Adrenal gland (tissue), 19 donors: ENCODE measurements at places on chromosomes 12 and 14. TPM values are rescaled to one million over a fixed set of nuclear protein-coding genes. Genes with fewer than 3 reads are reported as not detected.

DNA sequence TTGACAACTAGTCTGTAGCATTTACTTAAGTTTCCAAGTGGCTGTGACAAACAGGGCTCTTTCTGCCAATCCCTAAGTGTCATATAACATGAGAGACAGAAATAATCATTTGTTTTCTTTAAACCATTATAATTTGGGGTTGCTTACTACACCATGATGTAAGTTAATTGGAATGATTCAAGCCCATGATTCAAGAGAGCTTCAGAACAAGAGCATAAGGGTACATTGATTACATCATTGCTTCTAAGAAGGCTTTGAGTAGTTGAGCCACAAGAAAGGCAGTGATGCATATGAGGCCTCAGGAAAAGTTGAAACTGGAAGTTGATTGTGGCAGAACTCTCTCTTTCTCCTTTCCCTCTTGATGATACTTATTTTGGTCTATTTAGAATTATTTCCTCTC, 444.0 kb downstream of the CCER1 start:
- H3K4me3 ChIP-seq = no peak overlapping the region
- no peaks in the 10 kb centered on the region for H3K27me3 ChIP-seq
- no peaks in the 10 kb centered on the region for H3K4me1 ChIP-seq

- DNase-seq = no peak
- no peak overlapping the region for H3K4me3 ChIP-seq
- H3K36me3 ChIP-seq = no peaks in the 10 kb centered on the region
- no peak overlapping the region for H3K27ac ChIP-seq
- H3K27me3 ChIP-seq = no peaks in the 10 kb centered on the region
- H3K4me1 ChIP-seq = peaks cover 11% of the 10 kb centered on the region
Observed at GRCh38 chr14:37195327-37195726, 2.4 kb upstream of the MIPOL1 start.

DNA sequence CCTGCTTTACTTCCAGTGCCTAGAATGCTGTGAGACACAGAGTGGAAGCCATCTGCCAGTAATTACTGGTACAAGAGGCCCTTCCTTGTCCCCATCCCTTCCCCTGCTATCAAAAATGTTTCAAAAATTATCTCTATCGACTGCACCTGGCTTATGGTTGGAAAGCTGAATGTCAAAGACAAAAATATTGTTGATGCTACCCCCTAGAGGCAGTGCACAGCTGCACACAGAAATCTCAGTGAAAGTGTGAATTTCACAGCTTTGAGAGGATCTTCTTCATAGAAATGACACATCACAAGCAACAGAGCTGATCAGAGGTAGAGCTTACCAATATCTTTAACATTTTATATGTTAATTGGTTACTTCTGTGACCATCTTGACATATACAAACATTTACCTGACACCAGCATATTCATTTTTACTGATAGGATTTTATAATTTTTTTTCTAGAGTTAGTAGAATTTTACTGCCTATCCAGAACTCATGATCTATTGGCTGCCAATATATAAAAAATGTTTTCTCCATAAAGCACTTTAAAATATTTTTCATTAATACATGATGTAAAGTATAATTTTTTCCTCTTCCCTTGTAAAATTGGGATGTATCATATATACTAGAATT, 138.0 kb downstream of the AACS start:
- H3K27ac ChIP-seq = no peak overlapping the region
- H3K4me1 ChIP-seq = no peaks in the 10 kb centered on the region
- no peak for DNase-seq
- H3K4me3 ChIP-seq = no peak overlapping the region
- no peaks in the 10 kb centered on the region for H3K36me3 ChIP-seq

DNA sequence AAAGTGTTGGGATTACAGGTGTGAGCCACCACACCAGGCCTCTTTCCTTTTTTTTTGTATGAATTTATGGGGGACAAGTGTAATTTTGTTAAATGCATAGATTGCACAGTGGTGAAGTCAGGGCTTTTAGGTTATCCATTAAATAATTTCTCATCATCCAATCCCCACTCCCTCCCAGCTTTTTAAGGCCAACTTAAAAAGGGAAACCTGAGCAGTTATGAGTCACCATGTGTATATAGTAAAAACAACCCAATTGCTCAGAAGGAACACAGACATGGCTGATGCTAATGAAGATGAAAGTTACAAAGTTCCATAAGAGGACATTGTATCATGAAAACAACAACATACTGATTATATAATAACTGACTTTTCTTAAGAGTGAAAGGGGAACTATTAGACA, 25.6 kb upstream of the ARID2 start:
- DNase-seq = no peak
- H3K27ac ChIP-seq = no peak overlapping the region
- H3K36me3 ChIP-seq = no peaks in the 10 kb centered on the region
- H3K4me1 ChIP-seq = no peaks in the 10 kb centered on the region

DNA sequence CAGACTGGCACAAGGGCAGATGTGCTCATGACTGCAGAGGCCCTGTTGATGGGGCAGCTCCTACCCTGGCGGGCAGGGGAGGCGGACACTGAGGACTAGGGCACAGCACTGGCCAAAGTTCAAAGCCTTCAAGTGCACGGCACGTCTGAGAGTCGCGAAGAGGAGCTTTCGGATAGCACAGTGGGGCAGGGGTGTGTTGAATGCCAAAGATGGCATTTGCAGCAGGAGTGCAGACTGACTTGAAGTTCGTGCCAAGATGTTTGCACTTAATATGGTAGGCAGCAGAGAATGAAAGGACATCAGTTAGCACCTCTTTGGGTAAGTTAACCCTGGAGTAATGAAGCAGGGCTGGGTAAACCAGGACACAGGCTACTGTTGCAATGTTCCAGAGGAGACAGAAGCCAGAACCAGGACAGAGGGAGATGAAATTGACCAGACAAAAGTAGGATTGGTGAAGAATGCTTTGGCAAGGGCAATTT, 6.7 kb upstream of the EML1 start:
- no peak for DNase-seq
- H3K27me3 ChIP-seq = no peaks in the 10 kb centered on the region
- H3K36me3 ChIP-seq = no peaks in the 10 kb centered on the region

DNA sequence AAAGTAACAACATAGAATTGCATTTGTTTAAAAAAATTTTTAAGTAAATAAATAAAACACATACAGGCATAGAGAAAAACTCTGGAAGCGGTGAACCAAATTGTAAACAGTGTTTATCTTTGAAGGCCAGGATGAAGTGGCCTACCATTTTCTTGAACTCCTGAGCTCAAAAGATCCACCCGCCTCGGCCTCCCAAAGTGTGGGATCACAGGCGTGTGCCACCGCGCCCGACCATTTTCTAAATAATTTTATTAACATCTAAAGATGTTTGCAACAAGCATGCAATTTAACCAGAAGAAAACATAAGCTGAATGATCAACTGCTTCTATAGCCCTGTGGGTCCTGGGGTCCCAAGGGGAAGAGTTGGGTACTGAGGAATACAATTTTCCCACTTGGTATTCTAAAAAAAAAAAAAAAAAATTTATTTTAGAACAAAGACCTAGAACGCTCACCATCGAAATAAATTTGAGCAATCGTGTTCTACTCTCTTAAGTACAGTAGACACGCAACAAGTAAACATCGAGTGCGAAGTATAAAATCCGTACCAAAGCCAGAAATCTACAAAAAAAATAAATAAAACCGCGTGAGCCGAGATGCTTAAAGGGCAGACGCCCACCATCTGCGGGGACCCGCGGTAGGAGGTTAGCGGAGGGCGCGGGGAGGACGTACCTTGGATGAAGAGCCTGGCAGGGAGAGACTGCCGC, 484 bp downstream of the MIS18BP1 start:
- no peaks in the 10 kb centered on the region for H3K27me3 ChIP-seq
- peak overlapping the region; percentile 92 for H3K27ac ChIP-seq
- no peaks in the 10 kb centered on the region for H3K36me3 ChIP-seq
- H3K4me1 ChIP-seq = no peaks in the 10 kb centered on the region
- H3K4me3 ChIP-seq = no peak overlapping the region
- DNase-seq = no peak

CD4 gene
- 12.9 TPM for polyA plus RNA-seq

CHMP4A gene
- polyA plus RNA-seq = 104 TPM

GYS2 gene
- 0.08 TPM for polyA plus RNA-seq

SMAGP gene
- 6.0 TPM for polyA plus RNA-seq

FOXN4 gene
- 0.24 TPM for polyA plus RNA-seq
